Stimulated activated CD4-positive, alpha-beta T cell treated with anti-CD3 and anti-CD28 coated beads, Interleukin-1b, Interleukin-23, amount 100 ng/mL, for 4 hours (primary cell): ENCODE measurements at places on chromosomes 7 and 10.

DNA sequence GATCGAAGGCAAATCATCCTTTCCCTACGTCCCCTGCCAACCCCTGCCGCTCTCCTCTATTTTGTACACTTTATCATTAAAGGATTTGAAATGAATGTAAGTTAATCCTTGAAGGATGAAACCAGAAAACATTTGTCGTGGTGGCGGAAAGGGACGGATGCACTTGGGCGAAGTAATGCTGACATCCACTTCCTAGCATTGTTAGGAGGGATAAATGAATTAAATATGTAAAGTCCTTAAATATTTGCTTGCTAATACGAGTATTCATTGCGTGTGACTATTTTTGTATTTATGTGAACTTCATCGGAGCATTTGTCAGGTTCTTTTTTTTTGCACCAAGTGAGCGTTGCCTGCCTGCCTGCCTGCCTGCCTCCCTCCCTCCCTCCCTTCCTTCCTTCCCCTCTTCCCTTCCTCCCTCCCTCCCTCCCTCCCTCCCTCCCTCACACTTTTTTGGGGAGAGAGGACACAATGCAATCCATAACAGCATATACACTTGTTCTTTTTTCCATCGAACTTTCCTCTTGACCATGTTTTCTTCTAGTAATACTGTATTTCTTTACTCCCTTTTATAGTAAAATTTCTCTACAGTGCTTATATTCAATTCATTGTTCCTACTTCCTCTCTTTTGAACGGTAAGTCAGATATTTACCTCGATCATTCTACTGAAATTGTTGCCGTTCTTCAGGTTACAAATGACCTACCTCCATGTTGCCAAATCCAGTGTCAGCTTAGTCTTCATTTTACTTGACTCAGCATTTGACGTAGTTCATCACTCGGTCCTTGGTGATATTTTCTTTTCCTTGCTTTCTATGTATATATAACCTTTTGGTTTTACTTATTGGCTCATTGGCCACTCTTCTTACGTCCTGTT is 831 bp downstream of the CCDC7 start:
- no peak for DNase-seq

GRCh38 chr7:39949971-39950472 is at the start of gene CDK13:
CDK13 (plus strand) TSS chr7:39950256; CDS start chr7:39950642, 386 bp downstream.
- DNase-seq, result peak; percentile 65

DNA sequence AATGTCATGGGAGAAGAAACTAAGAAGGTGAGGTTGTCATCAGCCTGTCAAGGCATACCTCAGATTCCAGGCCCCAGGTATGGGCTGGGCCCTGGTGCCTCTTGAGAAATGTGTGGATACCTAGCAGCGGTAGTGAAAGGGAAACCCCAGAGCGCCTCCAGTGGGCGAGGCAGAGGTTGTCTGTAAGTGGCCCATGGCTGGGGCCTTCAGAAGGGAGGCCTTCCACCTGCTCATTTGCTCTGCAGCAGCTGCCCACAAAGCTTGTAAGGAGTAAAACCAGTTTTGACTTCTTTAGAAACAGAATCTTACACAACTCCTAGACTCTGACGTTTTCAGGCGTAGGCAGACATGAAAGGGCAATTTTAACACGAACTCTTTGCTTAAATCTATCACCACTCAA is 509.9 kb downstream of the PARD3 start:
- no peak for DNase-seq

DNA sequence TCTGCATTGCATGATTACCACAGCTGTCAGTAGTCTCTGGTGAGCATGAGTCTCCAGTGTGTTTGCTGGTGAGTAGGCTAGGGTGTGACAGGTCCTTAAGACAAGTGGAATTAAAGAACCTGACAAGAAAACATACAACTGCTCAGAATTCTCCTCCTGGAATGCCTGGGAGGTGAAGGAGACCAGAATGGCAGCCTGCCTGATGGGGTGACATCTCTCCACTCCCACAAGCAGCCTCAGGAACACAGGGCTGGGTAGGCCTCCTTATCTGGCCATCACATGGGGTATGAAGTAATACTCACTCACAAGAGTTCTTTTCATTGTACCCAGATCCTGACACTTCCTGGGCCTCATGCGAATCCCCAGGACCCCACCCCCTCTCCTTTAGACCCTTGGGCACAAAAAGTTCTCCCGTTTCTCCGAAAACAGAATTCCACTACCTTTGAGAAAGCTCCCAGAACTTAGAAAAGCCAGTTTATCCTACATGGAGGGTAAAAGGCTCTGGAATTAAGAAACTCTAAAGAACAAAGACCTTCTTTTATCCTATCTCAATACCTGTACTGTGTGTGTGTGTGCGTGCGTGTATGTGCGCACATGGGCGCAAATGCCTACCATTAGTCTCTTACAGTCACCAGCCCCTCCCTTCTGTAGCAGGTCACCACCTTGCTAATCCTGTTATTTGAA is 33.4 kb upstream of the C1GALT1 start:
- no peak for DNase-seq

DNA sequence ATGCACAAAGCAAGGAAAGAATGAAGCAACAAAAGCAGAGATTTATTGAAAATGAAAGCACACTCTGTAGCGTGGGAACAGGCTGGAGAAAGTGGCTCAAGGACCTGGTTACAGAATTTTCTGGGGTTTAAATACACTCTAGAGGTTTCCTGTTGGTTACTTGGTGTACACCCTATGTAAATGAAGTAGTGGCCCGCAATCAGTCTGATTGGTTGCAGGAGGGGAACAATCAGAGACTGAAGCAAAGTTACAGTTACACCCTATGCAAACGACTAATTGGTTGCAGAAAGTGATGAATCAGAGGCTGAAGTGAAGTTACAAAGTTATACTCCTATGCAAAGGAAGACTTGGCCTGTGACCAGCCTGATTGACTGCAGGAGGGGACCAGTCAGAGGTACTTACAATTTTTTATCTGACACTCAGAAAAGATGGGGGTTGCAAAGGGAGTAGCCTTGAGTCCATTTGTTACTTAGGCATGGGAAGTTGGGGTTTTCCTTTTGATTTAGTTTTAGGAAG is 3.6 kb upstream of the MTPN start:
- peak; percentile 27 for DNase-seq
